Sigmoid colon (tissue), 7 donors: ENCODE measurements at places on chromosomes 16 and 17.

- H3K4me3 ChIP-seq, result no peak overlapping the region
- no peaks in the 10 kb centered on the region for H3K36me3 ChIP-seq
- peaks cover 20% of the 10 kb centered on the region for H3K4me1 ChIP-seq
- no peaks in the 10 kb centered on the region for H3K27me3 ChIP-seq
- H3K27ac ChIP-seq, result peak overlapping the region; percentile 13
Observed at GRCh38 chr17:35051579-35052240, 11.8 kb downstream of the RFFL start.

DNA sequence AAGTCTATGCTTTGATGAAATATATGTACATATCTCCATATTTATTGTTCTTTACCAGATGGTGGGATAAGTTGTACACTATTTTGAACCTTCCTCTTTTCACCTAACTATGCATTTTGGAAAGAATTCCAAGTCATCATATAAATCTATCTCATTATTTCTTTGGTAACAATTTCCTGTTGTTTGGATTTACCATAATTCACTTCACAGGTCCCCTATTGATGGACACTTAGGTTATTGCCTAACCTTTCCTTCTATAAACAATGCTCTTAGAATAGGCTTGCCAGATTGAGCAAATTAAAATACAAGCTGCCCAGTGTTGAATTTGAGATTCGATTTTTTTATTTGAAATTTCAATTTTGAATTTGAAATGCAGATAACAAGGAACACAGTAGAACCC is 28.9 kb upstream of the DHX8 start:
- no peaks in the 10 kb centered on the region for H3K36me3 ChIP-seq
- no peaks in the 10 kb centered on the region for H3K27me3 ChIP-seq
- no peak overlapping the region for H3K27ac ChIP-seq
- DNase-seq, result no peak
- H3K4me1 ChIP-seq, result peaks cover 6% of the 10 kb centered on the region

- H3K36me3 ChIP-seq, result peaks cover 30% of the 10 kb centered on the region
- peak; percentile 68 for DNase-seq
- no peak overlapping the region for H3K4me3 ChIP-seq
- peak overlapping the region; percentile 74 for H3K27ac ChIP-seq
- no peaks in the 10 kb centered on the region for H3K4me1 ChIP-seq
- H3K27me3 ChIP-seq, result no peaks in the 10 kb centered on the region
Observed at GRCh38 chr16:27235938-27236245, 32.6 kb downstream of the KDM8 start.

GRCh38 chr17:72393553-72393952 is 272.7 kb downstream of the SOX9 start:
- no peaks in the 10 kb centered on the region for H3K4me1 ChIP-seq
- H3K27ac ChIP-seq, result no peak overlapping the region
- no peak for DNase-seq
- H3K36me3 ChIP-seq, result no peaks in the 10 kb centered on the region
- no peaks in the 10 kb centered on the region for H3K27me3 ChIP-seq

DNA sequence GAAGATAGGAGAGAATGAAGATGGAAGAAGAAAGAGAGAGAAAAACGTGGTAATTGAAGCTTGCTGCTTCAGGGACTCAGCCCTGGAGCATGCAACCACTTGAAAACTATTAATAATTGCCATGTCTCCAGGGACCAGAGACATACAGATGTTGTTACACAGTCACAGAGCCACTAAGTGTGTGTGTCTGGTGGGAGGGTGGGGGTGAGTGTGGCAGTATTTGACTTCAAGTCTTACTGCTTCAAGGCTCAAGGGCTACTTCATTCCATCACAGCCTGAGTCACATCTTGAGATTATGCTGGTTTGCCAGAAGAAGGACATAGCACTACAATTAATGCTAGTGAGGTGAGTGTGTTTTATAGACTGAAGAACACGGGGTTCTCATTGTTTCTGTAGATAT is 202.2 kb downstream of the CDH8 start:
- no peak overlapping the region for H3K27ac ChIP-seq
- no peaks in the 10 kb centered on the region for H3K36me3 ChIP-seq

DNA sequence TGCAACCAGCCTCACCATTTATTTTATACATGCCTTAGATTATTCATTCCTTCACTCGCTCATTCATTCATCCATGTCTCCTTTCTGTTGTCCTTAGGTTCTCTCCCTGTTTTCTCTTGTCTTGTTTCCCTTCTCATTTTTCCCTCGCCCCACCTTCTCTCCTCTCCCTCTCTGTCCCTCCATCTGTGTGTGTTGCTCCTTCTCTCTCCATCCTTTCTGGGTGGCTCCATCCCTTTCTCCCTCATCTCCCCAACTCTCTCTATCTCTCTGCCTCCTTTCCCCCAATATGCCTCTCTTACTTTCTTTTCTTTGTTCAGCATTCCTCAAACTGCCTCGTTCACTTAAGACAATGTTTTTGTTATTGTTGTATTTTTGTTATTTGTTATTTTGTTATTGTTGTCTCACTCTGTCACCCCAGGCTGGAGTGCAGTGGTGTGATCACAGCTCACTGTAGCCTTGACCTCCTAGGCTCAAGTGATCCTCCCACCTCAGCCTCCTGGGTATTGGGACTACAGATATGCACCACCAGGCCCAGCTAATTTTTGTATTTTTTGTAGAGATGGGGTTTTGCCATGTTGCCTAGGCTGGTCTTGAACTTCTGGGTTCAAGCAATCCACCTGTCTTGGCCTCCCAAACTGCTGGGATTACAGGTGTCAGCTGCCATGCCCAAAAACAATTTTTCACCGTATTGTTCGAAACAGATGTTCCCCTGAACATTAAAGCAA is 14.4 kb downstream of the SOCS1 start:
- no peak overlapping the region for H3K4me3 ChIP-seq
- H3K36me3 ChIP-seq, result no peaks in the 10 kb centered on the region
- no peak overlapping the region for H3K27ac ChIP-seq

GRCh38 chr16:19175492-19176262 is 7.6 kb downstream of the SYT17 start:
- no peak for DNase-seq
- no peaks in the 10 kb centered on the region for H3K36me3 ChIP-seq
- H3K27ac ChIP-seq, result no peak overlapping the region
- H3K27me3 ChIP-seq, result no peaks in the 10 kb centered on the region
- H3K4me1 ChIP-seq, result no peaks in the 10 kb centered on the region

DNA sequence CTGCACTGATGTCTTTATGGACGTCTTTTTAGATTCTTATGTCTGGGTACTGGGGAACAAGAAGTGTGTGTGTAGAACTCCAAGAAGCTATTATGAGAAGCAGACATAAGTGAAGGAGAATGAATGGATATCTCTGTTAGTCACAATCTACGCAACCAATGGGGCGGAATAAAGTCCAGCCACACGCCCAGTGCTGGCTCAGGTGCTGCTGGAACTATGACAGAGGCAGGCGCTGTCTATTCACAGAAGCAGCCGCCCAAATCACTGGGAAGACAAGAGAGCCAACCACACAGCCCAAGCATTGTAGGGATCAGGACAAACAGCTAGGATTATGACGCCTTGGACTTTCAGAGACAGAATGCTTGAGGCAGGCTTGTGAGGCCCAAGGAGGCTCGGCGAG is 43.9 kb upstream of the ICAM2 start:
- peaks cover 69% of the 10 kb centered on the region for H3K36me3 ChIP-seq
- H3K27me3 ChIP-seq, result no peaks in the 10 kb centered on the region
- no peak overlapping the region for H3K4me3 ChIP-seq
- no peak overlapping the region for H3K27ac ChIP-seq
- no peaks in the 10 kb centered on the region for H3K4me1 ChIP-seq

GRCh38 chr16:89691986-89692569 is 5.6 kb downstream of the CDK10 start:
- H3K27me3 ChIP-seq, result no peaks in the 10 kb centered on the region
- DNase-seq, result no peak
- H3K4me3 ChIP-seq, result no peak overlapping the region
- H3K36me3 ChIP-seq, result peaks cover 34% of the 10 kb centered on the region
- no peaks in the 10 kb centered on the region for H3K4me1 ChIP-seq

- DNase-seq, result no peak
- no peaks in the 10 kb centered on the region for H3K27me3 ChIP-seq
- H3K36me3 ChIP-seq, result no peaks in the 10 kb centered on the region
- peaks cover 44% of the 10 kb centered on the region for H3K4me1 ChIP-seq
Observed at GRCh38 chr17:44122816-44123355, 555 bp downstream of the HDAC5 start.

GRCh38 chr17:66692421-66692690 is 142.6 kb upstream of the CACNG5 start:
- no peaks in the 10 kb centered on the region for H3K27me3 ChIP-seq
- H3K4me3 ChIP-seq, result no peak overlapping the region
- no peak for DNase-seq
- H3K27ac ChIP-seq, result no peak overlapping the region
- peaks cover 75% of the 10 kb centered on the region for H3K36me3 ChIP-seq
- no peaks in the 10 kb centered on the region for H3K4me1 ChIP-seq

- peak; percentile 2 for DNase-seq
- H3K36me3 ChIP-seq, result no peaks in the 10 kb centered on the region
- H3K27ac ChIP-seq, result no peak overlapping the region
- no peaks in the 10 kb centered on the region for H3K4me1 ChIP-seq
Observed at GRCh38 chr16:66113223-66113622, 253.3 kb upstream of the CDH5 start.

- no peaks in the 10 kb centered on the region for H3K36me3 ChIP-seq
- no peak overlapping the region for H3K27ac ChIP-seq
- H3K4me3 ChIP-seq, result no peak overlapping the region
- no peak for DNase-seq
- peaks cover 57% of the 10 kb centered on the region for H3K27me3 ChIP-seq
Observed at GRCh38 chr16:89033796-89034572, 57.0 kb upstream of the CBFA2T3 start.

- no peaks in the 10 kb centered on the region for H3K27me3 ChIP-seq
- no peak overlapping the region for H3K27ac ChIP-seq
- H3K4me3 ChIP-seq, result no peak overlapping the region
- no peak for DNase-seq
- H3K36me3 ChIP-seq, result peaks cover 30% of the 10 kb centered on the region
Observed at GRCh38 chr17:63760771-63761539, 12.4 kb downstream of the CCDC47 start.

GRCh38 chr17:46979147-46979863 is at the start of gene RPRML:
Gene RPRML, minus strand, starts transcription at chr17:46979253. Its CDS starts 246 bp downstream, at chr17:46979007.
- no peak for DNase-seq
- no peaks in the 10 kb centered on the region for H3K36me3 ChIP-seq
- H3K27me3 ChIP-seq, result peaks cover 18% of the 10 kb centered on the region

- no peak overlapping the region for H3K4me3 ChIP-seq
- no peak for DNase-seq
- H3K36me3 ChIP-seq, result no peaks in the 10 kb centered on the region
- no peaks in the 10 kb centered on the region for H3K27me3 ChIP-seq
Observed at GRCh38 chr17:67270416-67270815, 25.4 kb upstream of the HELZ start.
